ENCODE measurements at places on chromosomes 13 and 19.

GRCh38 chr19:44955505-44956439, 592 bp downstream of the CLPTM1 start:
- no peak for DNase-seq

DNA sequence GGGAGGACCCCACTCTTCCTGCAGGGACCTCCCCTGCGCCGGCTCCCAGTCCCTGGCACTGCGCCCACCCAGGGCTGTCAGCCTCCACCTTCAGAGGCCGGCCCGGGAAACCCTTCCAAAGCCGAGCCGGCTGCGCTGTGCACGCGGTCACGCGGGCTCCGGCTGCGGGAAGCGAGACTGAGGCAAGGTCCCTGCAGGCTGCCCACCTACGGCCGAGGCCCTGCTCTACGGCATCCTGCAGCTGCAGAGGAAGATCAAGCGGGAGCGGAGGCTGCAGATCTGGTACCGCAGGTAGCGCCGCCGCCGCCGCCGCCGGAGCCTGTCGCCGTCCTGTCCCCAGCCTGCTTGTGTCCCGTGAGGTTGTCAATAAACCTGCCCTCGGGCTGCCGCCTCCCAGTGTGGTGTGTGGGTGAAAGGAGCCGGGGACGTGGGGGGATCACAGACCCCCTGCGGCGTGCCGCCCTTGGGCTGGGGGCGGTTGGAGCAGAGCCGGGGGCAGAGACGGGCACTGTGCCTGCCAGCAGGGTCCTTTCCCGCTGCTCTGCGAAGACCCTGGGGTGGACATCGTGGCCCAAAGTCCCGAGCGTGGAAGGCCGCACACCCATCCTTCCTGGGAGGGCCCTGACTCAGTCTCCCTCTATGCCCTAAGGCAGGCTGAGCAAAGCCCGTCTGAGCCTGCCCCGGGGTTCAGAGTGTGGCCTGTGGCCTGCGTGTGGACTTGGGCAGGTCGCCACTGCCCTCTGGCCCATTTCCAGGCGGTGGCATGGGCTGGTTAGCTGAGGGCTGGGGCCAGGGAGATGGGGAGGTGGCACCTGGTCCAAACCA, 5.9 kb downstream of the GAMT start:
- DNase-seq = no peak

DNA sequence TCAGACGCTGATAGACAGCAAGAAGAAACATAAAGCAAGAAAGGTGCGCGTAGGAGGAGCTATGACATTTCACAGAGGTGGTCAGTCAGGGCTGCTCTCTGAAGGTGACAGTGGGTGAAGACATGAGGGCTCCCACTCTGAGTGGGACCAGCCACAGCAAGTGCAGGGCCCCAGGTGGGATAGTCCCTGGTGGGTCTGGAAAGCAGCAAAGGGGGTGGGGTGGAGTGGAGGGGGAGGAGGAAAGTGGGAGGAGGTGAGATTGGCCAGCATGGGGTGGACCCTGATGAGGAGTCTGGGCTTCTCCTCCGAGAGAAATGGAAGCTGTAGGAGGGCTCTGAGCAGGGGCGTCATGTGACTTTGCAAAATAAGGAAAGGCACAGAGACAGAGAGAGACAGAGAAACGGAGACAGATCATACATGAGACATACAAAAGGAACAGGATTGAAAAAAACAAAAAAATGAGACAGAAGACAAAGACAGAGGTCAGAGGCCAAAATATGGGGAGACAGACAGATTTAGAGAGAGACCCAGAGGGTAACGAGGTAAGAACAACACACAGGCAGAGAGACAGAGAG, 2.7 kb downstream of the MAP4K1 start:
- no peak for DNase-seq

DNA sequence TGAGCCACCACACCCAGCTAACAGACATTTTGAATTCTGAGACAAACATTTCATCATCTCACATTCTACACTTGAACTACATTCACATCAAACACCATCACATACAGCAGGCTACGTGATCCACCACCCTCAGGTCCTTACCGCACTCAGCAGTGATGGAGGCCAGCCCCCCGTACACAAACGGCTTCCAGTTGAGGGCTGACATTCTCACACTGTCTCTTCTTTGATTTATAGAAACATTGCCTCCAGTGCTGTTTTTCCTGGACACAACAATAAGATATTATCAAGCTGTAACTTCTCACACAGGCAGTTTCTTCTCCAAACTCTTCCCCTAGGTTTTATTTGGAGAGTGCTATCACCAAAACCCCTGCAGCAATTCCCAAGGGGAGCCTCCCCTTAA, 7.0 kb downstream of the SLC25A30 start:
- DNase-seq = no peak

- DNase-seq = no peak
Measured at GRCh38 chr13:39655041-39655568, 357 bp upstream of the COG6 start.
